ENCODE measurements at places on chromosomes 12 and 14.

GRCh38 chr12:132560364-132560613 is 50.1 kb downstream of the LRCOL1 start:
- DNase-seq, result peak; percentile 33

DNA sequence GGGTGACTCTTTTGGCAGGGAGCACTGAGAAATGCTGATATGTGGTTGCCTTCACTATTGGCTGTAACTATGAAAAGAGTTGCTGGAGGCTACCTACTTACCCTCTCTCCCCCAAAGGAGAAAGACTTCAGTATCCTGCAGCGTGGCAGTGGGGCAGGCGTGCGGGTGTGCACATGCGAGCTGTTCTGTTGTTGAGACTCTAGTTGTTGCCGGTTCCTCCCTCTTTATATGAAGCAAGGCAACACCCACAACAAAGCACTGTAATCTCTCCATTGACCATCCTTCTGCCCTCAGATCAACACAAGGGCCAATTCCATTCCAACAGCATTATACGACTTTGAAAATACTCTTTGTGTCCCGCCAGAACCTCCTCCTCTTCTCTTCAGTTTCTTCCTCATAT is 259.4 kb downstream of the CACNA1C start:
- DNase-seq, result no peak

DNA sequence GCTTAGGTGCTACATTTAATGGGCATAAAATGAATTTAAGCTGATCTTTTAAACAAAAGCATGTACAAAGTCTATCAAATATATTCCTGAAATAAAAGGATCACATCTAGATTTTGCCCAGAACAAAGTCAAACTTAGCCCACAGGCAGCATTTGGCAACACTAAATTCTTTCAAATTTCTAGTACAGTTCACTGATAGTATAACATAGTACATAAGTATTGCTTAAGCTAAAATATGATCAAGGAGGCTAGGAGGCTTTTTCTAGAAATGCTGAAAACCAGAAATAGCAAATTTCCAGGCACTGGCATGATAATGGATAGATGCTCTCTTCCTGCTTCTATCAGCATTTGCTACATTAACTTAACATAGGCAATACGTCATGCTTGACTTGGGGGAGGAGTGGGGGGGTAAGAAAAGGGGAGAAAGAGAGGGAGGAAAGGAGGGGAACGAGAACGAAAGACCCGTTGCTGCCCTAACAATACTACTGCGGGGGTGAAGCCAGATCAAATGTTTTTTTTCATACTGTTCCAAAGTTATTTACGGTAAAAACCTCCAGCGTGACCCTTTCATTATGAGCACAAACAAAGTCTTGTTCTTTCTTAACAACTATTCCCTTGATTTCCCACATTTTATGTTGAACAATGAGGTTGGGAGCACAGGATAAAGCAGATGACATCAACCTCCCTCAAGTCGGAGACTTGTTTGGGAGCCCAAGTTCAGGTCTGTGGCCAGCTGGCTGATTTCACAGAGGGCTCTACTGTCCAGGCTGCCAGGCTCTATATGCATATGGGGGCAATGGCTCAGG is 10.6 kb downstream of the TMED10 start:
- no peak for DNase-seq

DNA sequence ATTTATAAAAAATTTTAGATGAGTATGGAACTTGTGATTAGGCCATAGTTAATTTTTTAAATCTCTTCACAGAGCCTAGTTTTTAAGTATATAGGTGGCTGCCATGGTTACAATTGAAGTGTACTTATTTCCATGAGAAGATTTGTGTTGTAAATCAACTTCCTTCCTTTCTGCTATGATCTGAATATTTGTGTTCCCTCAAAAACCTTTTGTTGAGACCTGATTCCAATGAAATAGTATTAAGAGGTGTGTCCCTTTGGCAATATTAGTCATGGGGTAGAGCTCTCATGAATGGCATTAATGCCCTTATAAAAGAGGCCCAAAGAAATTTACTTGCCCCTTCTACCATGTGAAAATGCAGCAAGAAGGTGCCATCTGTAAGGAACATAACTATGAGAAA is 28.8 kb downstream of the ETNK1 start:
- no peak for DNase-seq

GRCh38 chr14:64614805-64615391 is 65.1 kb downstream of the PPP1R36 start:
- DNase-seq, result no peak
